Lung (tissue), 17 donors: ENCODE measurements at places on chromosomes 3 and 15.

- no peak for DNase-seq
Measured at GRCh38 chr15:85547386-85547785, 167.0 kb downstream of the AKAP13 start.

DNA sequence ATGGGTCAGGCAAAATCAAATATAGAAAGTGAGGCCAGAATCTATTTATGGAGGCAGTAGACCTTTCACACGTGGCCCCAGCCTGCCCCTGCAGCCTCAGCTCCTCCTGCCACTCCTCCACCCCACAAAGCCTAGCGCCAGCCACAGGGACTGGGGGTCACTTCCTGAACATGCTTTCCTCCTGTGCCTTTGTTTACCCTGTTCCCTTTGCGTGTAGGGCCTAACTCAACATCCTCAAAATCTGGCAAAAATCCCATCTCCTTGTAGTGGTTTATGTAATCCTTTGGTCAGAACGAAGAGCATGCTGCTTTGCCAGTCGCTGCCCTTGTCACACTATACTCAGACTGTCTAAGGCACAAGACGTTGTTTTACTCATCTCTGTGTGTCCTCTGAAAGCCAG is 39.6 kb downstream of the KBTBD12 start:
- no peak for DNase-seq

- DNase-seq = no peak
Measured at GRCh38 chr15:70863450-70864218, 9.7 kb upstream of the LARP6 start.

DNA sequence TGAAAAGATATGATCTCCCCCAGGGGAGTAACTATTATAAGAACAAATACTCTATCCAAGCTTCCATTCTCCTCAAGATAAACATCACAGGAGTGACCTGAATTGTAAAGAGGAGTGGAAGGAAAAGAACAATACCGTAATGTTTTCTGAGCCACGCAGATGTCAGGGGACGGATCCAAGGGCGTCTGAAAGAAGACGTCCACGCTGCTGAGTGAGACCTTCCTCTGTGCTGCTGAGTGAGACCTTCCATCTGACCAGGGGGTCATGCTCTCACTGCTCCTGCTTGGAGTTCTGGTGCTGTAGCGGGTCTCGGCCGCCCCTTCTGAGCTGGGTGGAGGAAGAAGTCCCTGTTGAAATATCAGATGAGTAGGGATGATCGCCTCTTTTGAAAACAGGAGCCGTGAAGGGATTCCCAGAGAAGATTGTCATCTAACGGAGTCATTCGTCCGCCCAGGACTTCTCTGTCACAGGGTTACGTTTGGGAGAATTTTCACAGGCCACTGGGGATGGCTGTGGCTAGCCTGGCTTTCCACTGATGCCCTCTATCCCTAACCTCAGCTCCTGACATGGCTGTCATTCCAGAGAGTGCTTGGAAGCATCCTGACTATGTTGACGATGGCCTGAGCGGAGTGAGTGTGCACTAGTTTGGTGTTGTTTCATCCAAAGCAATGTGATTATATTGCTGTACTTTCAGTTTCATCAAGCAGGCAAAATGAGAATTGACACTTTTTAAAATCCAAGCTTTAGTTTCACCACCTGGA is 184.9 kb downstream of the APBA2 start:
- DNase-seq = peak; percentile 15

DNA sequence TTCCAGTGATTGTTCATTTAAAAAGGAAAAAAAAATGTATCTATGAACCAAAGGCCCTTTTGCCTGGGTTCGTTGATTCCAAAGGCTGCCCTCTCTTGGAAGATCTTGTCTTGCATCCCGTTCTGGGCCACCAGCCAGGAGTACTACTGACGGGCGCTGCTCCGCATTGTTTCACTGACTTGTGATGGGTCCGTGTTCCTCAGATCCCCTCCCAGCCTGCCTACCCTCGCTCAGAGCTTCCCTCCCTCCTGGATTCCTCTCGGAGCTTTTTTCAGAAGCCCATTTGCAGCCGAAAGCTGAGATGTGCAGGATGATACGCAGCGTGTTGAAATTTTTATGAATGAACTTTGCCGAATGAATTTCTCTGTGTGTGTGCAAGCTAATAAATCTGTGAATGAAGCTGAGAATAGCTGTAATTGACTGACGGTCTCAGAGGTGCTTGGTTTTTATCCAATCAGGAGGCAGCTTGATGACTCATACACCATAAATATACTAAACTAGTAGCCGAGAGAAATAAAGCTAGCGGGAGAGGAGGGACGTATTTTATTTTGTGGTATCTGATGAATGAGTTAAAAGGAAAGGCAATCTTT is at the start of gene SHC4:
Gene SHC4, minus strand, starts transcription at position 396 of the 590 bp plus-strand sequence. CDS start 904 bp downstream, outside the sequence.
- peak; percentile 85 for DNase-seq

DNA sequence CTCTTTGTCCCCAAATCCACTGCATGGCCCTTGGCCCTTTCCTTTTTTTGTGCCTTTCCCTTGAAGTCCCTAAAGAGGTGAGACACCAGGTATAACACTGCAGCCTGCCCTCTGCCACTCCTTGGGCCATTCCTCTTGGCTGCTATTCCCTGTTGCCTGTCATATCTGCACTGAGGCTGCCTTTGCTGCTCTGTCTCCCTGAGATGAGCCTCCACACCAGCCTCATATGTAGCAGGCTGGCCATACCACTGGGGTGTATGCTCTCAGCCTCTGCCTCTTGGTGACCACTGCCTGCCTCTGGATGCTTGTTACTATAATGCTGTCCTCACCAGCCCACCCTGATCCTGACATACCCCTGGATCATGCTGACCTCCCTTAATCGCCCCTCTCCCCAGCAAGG is 252.0 kb downstream of the CLSTN2 start:
- no peak for DNase-seq

- peak; percentile 12 for DNase-seq
Measured at GRCh38 chr3:106288781-106289180, 420.0 kb upstream of the CBLB start.

- DNase-seq = no peak
Measured at GRCh38 chr3:65568497-65568896, 470.2 kb downstream of the MAGI1 start.

GRCh38 chr3:112175646-112176045 is 42.6 kb upstream of the GCSAM start:
- DNase-seq = no peak

GRCh38 chr3:114609973-114610630 is 316.3 kb downstream of the TIGIT start:
- DNase-seq = peak; percentile 39

GRCh38 chr3:31132132-31132769 is 237.8 kb upstream of the GADL1 start:
- peak; percentile 26 for DNase-seq

DNA sequence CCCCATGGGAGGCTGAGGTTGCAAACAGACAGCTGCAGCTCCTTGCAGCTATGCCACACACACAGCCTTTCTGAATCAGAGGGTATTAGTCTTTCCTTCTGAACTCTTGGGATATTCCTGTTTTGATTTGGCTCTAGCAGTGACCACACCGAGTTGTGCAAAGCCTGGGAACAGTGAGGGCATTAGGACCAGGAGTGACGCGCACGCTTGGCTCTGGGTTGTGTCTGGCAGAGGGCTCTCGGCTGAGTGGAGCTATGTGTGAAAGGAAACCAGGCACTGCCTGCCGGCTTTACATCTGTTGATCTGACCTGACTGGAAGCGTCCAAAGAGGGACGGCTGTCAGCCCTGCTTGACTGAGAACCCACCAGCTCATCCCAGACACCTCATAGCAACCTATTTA is at the start of gene GALNT15:
Gene GALNT15, plus strand, starts transcription at position 292 of the 400 bp plus-strand sequence. CDS start 472 bp downstream, outside the sequence.
- peak; percentile 89 for DNase-seq

- DNase-seq = peak; percentile 33
Measured at GRCh38 chr3:51637941-51638471, 33.0 kb upstream of the TEX264 start.

DNA sequence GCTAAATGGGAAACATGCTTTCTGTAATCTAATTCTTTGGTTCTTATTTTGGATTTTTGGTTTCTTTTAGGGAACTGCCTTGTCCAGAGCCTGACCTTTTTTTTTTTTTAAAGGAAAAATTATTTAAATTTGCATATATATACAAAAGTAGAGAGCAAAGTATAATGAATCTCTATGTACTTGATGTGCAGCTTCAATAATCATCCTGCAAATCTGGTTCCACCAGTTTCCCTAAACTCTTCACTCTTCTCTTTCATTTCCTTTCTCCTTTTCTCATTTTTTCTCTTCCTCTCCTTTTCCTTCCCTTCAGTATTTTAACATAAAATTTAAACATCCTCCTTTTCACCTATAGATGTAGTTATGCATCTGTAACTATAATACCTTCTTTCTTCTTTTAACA is 82.5 kb downstream of the USP13 start:
- DNase-seq = peak; percentile 9

DNA sequence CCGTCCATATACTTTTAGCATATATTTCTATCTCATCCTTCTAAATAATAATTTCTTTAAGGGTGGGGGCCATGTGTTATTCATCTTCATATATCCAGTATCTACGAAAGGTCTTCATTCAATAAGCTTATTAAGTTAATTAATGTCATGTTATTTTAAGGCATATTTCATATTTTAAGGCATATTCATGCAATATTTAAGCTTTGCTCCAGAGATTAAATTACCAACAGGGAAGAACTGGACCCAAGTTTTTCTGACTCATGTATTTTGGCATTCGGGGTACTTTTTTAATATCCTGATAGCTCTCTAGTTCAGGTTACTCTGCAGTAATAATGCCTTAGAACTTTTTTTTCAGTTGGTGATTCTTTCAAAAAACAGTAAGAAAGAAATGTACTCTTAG is 27.4 kb downstream of the PHC3 start:
- DNase-seq = no peak

DNA sequence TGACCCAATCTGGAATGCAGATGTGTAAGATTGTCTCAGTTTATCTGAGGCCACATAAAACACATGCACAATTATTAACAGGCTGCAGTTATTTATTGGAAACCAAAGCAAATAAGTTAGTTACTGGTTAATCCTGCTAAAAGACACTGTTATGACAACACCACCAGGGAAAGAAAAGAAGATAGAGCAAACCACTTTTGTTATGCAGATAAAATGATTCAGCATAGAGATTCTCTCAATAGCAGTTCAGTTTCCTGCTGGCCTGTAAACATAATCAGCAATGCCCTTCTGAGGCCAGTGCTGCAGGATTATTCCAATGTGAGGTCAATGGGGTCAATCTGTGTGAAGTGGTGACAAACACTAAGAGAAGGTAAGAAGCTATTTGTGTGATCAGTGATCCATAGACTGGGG is 244.4 kb downstream of the ZBTB20 start:
- no peak for DNase-seq

- DNase-seq = no peak
Measured at GRCh38 chr3:190597291-190597690, 83.4 kb downstream of the IL1RAP start.

DNA sequence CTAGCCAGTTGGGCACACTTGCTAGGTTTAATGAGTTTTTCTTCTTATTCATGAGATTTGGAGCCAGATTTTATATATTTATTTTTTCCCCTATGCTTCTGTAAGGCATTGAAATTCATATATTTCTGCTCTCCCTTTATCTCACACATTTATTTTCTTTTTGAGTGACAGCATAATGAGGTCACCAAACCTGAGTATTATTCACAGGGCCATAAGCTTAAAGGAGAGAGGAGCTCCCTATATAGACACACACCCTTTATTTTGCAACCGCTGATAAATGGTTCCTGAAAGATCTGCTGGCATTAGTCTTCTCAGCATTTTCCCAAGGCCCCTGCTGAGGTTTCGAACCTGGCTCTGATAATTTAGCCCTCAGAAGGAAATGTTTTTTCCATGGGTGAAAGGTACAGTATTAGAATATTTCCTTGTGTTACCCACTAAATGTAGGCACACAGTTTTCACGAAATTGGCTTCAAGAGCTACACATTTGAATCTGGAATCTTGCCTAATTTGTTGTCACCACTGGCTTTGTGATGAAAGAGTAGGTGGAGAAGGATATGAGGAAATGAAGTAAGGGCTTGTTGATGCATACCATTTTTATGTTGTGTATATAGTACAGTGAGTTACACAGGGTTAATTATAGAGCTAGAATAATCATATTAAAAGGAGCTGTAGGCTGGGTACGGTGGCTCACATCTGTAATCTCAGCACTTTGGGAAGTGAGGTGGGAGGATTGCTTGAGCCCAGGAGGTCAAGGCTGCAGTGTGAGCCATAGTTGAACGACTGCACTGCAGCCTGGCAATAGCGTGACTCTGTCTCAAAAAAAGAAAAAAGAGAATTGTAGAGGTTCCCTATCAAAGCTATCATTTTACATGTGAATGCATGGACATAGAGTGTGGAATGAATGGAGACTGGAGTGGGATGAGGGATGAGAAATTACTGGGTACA is 6.5 kb downstream of the KLHL18 start:
- DNase-seq = no peak

GRCh38 chr3:78846718-78847117 is 921.1 kb downstream of the ROBO1 start:
- DNase-seq = peak; percentile 83

DNA sequence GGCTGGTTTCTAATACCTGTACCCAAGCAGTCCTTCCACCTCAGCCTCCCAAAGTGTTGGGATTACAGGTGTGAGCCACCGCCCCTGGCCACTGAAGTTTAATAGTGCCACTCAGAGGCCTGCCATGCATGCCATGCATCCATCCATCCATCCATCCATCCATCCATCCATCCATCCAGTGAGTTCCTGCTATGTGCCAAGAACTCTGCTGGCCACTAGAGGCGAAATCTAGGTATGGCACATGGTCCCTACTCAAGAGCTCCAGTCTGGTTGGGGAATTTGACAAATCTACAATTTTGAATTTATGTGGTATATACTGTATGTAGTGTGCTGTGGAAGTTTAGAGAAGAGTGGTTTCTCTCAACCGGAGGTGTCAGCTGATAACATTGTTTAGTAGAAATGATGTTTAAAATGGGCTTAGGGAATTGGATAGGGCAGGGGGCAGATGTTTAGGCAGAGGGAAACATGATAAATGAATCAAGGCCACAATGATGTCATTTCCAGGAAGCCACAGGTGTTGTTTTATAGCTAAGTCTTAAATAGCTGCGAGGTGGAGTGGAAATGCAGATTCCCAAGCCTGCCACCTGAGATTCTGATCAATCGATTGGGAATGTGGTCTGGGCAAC is 384.4 kb upstream of the C2CD4B start:
- no peak for DNase-seq

GRCh38 chr3:126913524-126913923 is 69.4 kb upstream of the PLXNA1 start:
- DNase-seq = no peak

DNA sequence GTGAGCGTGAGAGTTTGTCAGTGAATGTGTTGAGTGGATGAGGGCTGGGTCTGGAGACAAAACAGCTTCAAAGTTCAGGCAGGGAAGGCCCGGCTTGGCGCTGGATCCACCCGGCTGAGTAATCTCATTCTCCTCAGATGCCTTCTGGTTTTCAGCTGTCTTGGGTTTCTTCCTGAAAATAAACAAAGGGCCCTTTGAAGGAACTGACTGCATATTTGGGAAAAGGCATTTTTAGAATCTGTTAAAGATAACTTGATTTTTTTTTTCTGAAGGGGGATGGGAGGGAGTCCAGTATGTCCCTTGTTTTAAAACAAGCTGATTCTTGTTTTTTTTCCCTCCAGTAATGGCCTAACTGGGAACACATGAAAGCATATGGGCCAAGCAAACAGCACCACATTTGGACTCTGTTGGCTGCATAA is 86.4 kb downstream of the TIGIT start:
- peak; percentile 73 for DNase-seq

- DNase-seq = peak; percentile 62
Measured at GRCh38 chr15:29268706-29269484, 727 bp downstream of the NSMCE3 start.
